ENCODE measurements at places on chromosomes 13 and 19. TPM values are rescaled to one million over a fixed set of nuclear protein-coding genes. Genes with fewer than 3 reads are reported as not detected.

SCN1B gene
- total RNA-seq = 3.4 TPM

SMIM24 gene
- total RNA-seq = 4.7 TPM

TNNT1 gene
- total RNA-seq = 51.4 TPM

MAG gene
- total RNA-seq = 1.8 TPM

DNA sequence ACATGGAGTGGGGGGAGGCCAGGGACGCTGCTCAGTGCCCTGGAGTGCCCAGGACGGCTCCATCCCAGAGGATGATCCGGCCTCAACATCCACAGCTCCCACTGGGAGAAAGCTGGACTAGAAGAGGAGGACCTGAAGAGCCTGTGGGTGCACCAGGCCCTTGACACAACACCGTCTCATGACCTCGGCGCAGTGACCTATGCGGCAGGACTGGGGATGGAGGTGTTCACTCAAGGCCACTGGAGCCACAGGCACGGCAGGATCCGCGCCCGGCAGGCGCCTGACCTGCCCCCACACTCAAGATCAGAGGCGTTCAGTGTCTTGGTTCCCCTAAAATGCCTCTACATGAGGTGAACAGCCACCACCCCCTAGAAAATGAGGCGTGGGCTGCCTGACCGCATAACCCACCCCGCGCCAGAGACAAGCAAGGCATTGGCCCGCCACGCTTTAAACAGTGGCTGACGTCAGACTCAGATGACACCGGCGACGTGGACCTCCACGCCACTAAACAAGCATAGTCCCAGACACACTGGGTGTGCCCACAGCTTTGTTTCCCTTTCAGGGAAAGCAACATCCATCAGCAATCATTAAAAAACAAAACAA is 8.0 kb downstream of the SGTA start:
- DNase-seq = no peak

DNA sequence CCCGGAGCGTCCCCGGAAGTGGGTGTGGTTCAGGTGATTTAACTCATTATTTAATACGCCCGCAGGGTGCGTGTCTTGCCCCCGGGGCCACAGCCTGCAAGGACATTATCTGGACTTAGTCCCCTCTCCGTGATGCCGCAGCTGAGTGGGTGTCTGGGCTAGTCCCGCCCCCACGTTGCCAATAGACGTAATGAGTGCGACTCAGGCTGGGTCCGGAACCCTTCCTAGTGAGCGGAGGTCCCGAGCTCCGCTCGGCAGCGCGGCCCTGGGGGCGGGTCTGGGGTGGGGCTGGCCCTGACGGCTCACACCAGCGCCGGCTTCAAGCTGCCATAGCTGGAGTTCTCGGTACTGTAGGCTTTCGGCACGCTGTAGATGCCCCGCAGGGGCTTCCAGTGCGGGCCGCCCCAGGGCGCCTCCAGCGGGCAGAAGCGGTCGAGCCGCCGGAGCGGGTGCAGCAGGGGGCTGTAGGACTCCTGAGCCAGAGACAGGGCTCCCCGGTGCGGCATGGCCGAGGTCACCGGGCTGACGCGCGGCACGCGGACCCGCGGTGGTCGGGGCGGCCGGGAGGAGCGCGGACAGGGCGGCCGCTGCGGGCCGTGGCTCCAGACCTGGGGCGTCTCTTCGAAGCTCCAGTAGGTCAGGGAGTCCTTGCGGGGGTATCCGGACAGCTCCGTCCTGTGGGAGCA is 918 bp upstream of the LHB start:
- DNase-seq = peak; percentile 83

- peak; percentile 83 for DNase-seq
Measured at GRCh38 chr19:34096020-34096915, 76.0 kb upstream of the LSM14A start.

GRCh38 chr19:17966550-17967256 is at the start of gene KCNN1:
Gene KCNN1, plus strand, starts transcription at chr19:17967107. Its CDS starts 6,782 bp downstream, at chr19:17973889.
- DNase-seq = peak; percentile 85

DNA sequence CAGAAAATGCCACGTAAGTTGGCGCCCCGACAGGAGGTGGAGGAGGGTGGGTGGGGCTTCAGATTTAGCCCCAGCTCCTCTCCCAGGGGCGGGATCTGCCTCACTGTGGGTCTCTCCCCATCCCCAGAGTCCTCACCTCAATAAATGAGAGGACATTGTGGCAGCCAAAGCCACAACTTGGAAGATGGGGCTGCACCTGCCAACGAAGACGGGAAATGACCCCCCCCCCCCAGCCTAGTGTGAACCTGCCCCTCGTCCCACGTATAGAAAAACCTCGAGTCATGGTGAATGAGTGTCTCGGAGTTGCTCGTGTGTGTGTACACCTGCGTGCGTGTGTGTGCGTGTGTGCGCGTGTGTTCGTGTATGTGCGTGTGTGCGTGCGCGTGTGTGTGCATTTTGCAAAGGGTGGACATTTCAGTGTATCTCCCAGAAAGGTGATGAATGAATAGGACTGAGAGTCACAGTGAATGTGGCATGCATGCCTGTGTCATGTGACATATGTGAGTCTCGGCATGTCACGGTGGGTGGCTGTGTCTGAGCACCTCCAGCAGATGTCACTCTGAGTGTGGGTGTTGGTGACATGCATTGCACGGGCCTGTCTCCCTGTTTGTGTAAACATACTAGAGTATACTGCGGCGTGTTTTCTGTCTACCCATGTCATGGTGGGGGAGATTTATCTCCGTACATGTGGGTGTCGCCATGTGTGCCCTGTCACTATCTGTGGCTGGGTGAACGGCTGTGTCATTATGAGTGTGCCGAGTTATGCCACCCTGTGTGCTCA is 1.5 kb upstream of the TRAPPC5 start:
- DNase-seq = no peak

GRCh38 chr13:52835071-52835839 is 13.2 kb downstream of the PCDH8 start:
- DNase-seq = no peak
